Left lung (tissue), 14 donors: ENCODE measurements at places on chromosomes 1 and 21. TPM values are rescaled to one million over a fixed set of nuclear protein-coding genes. Genes with fewer than 3 reads are reported as not detected.

DNA sequence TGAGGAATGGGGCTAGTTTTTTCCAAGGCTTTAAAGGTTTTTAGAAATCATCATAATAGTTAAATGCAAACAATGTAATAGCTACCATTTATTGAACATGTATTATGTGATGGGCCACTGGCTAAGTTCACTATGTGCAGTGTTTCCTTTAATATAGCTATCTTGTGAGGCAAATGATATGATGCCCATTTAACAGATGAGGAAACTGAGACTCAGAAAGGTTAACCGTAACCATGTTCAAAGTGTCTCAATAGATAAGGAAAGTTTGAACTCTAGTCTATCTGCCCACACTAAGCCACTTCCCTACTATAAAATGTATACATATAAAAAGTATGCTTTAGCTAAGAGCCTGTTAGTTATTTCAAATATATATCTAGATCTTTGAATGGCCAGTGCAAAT lies 64.8 kb downstream of the GNG12 start:
- DNase-seq: no peak

GRCh38 chr1:61087571-61087970 lies 5.2 kb downstream of the NFIA start:
- DNase-seq: no peak

C1QB gene
- polyA plus RNA-seq: 16.1 TPM

- no peak for DNase-seq
Observed at GRCh38 chr21:37982496-37983318, 66.5 kb upstream of the KCNJ6 start.

GRCh38 chr1:46830665-46831322 lies 31.9 kb downstream of the CYP4B1 start:
- no peak for DNase-seq

PPFIA4 gene
- 5.0 TPM for polyA plus RNA-seq

DNA sequence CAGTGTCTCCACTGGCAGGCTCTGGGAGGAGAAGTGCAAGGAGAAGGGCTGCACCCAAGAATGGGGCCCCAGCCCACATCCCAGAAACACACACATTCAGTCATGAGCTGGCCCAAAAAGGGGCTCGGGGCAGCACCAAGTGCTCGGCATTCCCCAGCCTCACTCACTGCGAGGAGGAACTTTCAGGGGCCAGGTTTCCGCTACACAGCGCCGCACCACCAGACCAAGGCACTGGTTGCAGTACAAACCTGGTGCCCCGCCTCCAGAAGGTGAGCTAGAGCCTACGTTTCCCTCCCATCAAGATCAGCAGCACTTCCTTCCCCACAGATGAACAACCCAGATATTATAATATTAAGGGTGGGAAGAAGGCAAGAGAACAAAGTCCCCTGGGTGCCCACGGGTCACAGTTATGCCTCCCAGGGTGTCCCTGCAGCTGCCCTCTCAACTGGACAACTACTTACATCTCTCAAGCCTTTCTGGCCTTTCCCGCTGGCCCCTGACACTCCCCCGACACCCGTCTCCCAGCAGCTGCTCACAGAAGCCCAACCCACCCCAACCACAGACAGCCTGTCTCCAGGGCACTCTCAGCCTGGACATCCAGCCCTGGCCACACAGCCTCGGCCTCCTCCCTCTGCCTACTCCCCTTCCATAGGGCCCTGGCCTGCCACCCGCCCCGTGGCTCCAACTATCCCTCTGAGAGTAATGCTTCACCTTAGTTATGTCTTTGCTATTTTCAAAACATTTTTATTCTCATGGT lies 3.8 kb downstream of the PBXIP1 start:
- DNase-seq: no peak

PRAMEF33 gene
- polyA plus RNA-seq: not detected

S100A7A gene
- polyA plus RNA-seq: not detected

GRCh38 chr1:185104083-185104482 lies 52.7 kb downstream of the TRMT1L start:
- DNase-seq: no peak

CD5L gene
- polyA plus RNA-seq: not detected

NUF2 gene
- polyA plus RNA-seq: 20.7 TPM

GRCh38 chr1:46030876-46031660 lies 101.4 kb downstream of the PIK3R3 start:
- no peak for DNase-seq

DNA sequence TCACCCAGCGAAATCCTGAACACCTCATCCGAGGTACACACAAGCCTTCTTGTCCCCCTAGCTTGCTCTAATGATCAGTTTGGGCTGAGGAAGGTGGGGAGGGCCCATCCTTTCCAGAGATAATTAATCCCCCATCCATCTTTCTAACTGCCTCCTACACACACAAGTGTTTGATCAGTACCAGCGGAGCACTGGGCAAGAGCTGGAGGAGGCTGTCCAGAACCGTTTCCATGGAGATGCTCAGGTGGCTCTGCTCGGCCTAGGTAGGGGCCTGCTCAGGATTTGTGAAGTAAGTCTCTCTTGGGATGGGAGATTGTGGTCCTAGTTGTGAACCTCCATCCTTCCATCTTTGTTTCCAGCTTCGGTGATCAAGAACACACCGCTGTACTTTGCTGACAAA lies 5.8 kb downstream of the ANXA9 start:
- DNase-seq: no peak

DNA sequence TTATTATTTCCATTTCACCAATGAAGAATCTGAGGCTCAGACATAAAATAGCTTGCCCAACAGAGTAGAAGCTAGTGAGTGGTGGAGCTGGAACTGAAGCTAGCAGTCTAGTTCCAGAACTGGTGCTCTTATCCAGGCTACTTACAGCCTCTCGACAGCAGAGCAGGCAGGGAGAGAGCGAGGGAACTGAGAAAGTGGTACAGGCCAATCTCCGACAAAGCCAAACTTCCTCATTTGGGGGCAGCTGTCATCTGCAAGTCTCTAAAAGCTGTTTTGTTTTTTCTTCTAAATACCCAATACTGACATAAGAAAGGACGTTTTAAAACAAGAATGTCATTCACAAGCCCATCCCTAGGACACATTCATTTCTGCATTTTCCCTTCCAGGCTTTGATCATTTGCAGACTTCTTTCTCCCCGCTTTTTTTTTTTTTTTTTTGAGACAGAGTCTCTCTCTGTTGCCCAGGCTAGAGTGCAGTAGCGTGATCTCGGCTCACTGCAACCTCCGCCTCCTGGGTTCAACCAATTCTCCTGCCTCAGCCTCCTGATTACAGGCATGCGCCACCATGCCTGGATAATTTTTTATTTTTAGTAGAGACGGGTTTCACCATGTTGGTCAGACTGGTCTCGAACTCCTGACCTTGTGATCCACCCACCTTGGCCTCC lies 20.0 kb downstream of the YIPF1 start:
- no peak for DNase-seq

- peak; percentile 69 for DNase-seq
Observed at GRCh38 chr1:43530483-43531106, at the start of gene PTPRF. Gene PTPRF, plus strand, starts transcription at chr1:43530883. Its CDS starts 14,193 bp downstream, at chr1:43545076.
